ENCODE measurements at places on chromosomes 2 and 18.

GRCh38 chr18:79068341-79068936 is 755 bp upstream of the ATP9B start:
- DNase-seq, result no peak
- H3K27ac ChIP-seq, result peak overlapping the region; percentile 91
- peak overlapping the region; percentile 67 for H3K4me3 ChIP-seq
- no peaks in the 10 kb centered on the region for H3K36me3 ChIP-seq
- peaks cover 2% of the 10 kb centered on the region for H3K27me3 ChIP-seq

GRCh38 chr2:242041816-242042215 is 172.3 kb downstream of the RTP5 start:
- no peak overlapping the region for H3K27ac ChIP-seq
- no peak for DNase-seq
- peaks cover 4% of the 10 kb centered on the region for H3K4me1 ChIP-seq
- H3K4me3 ChIP-seq, result no peak overlapping the region

- H3K4me3 ChIP-seq, result no peak overlapping the region
- no peaks in the 10 kb centered on the region for H3K36me3 ChIP-seq
- H3K4me1 ChIP-seq, result no peaks in the 10 kb centered on the region
- H3K27me3 ChIP-seq, result peaks cover 9% of the 10 kb centered on the region
- H3K27ac ChIP-seq, result no peak overlapping the region
- no peak for DNase-seq
These were observed 48.9 kb downstream of the MEP1B start for GRCh38 chr18:32238635-32239268.

DNA sequence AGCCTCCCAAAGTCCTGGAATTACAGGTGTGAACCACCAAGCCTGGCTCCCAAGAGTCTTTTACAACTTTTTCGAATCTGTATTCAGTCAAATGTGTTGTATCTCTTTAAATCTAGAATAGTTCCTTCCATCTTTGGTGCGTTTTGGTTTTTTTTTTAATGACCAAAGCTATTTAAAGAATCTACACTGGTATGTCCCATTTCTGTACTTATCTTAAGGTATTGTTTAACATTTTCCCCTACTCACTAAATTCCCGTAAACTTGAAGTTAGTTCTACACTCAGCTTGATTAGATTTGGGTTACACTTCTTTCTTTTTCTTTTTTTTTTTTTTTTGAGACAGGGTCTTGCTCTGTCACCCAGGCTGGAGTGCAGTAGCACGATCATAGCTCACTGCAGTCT is 63.8 kb downstream of the TMEM237 start:
- H3K4me1 ChIP-seq, result peaks cover 18% of the 10 kb centered on the region
- H3K27me3 ChIP-seq, result no peaks in the 10 kb centered on the region
- no peaks in the 10 kb centered on the region for H3K36me3 ChIP-seq
- DNase-seq, result no peak
- H3K4me3 ChIP-seq, result no peak overlapping the region

DNA sequence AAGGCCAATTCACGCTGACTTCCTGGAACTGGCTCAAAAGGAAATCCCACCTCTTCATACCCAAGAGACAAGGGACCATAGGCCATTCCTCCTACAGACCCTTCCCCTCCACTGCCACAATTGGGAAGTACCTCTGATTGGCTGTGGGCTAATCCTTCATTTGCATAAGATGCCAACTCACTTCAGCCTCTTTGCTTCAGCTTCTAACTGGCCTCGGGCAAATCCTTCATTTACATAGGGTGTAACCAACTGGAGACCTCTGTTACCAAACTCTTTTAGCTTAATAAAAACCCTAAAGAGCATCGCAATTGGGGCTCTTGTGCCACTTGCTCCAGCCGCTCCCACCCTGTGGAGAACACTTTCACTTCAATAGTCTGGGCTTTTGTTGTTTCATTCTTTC is 38.2 kb downstream of the MC2R start:
- no peaks in the 10 kb centered on the region for H3K4me1 ChIP-seq
- H3K4me3 ChIP-seq, result no peak overlapping the region
- no peaks in the 10 kb centered on the region for H3K36me3 ChIP-seq
- H3K27ac ChIP-seq, result no peak overlapping the region
- DNase-seq, result no peak

DNA sequence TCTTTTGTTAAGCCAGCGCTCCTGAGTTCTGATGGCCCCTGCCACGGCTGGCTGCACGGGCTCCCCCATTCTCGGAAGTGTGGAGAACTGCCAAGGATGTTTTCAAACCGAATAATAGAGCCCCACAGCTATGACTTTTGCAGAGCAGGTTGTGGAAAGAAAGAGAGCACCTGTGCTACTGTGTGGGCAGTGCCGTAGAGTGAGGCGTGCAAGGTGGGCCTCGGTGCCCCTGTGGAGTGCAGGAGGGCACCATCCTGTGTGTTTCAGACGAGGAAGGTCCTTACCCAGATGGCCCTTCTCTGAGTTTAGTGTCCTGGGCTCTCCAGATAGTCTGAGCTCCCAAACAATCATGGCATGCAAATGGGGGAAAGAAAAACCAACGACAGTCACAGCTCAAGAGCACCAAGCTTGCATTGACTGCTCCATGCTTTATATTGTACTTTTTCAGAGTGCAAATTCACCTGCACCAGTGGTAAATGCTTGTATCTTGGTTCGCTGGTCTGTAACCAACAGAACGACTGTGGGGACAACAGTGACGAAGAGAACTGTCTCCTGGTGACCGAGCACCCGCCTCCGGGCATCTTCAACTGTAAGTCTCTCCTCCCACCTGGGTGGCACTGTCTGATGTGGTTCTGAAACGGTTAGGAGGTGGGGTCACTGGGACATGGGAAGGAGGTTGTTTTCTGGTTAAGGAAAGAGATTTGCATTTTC is 219.4 kb downstream of the LDLRAD4 start:
- H3K4me3 ChIP-seq, result no peak overlapping the region
- H3K27ac ChIP-seq, result peak overlapping the region; percentile 79
- peaks cover 72% of the 10 kb centered on the region for H3K4me1 ChIP-seq
- H3K36me3 ChIP-seq, result peaks cover 2% of the 10 kb centered on the region
- no peak for DNase-seq

GRCh38 chr2:219404291-219404910 is 13.8 kb upstream of the DES start:
- H3K4me1 ChIP-seq, result peaks cover 34% of the 10 kb centered on the region
- no peak overlapping the region for H3K4me3 ChIP-seq
- H3K27ac ChIP-seq, result peak overlapping the region; percentile 65
- no peaks in the 10 kb centered on the region for H3K36me3 ChIP-seq
- H3K27me3 ChIP-seq, result no peaks in the 10 kb centered on the region
- no peak for DNase-seq

DNA sequence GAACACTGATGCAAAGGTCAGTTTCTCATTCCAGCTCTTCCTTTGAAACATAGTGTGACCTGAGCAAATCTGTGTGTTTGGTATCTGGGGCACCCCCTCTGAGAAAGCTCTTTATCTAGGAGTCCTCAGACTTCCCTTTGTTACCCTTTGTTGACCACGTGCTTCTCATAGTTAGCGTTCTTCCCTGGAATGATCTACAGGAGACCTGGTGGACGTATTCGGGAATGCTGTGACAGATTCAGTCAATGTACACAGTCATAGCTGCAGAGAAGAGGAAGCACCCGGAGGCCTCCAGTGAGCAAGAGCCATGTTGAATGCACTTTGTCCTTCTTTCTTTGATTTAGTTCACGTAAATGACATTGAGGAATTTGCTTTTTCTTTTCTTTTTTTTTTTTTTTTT is 10.7 kb upstream of the CHMP1B start:
- H3K36me3 ChIP-seq, result no peaks in the 10 kb centered on the region
- no peaks in the 10 kb centered on the region for H3K4me1 ChIP-seq
- no peak for DNase-seq
- H3K27me3 ChIP-seq, result no peaks in the 10 kb centered on the region
- no peak overlapping the region for H3K27ac ChIP-seq

DNA sequence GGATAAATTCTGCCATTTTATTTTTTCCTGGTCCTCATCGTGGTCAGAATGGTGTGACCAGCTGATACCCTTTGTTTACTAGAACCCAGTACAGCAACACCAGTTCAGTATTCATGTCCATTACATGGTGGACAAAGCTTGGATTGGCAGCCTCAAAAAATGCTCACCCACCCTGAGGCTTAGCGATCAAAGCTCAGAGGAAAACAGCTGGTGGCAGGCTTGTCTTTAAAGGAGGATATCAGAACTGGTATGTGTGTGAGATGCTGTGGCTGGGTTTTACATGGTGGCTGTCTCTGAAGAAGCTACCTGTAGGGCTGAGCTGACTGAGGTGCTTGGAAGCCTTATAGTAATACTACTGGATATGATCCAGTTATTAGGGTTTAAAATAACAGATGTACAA is 471.1 kb upstream of the MEX3C start:
- H3K4me3 ChIP-seq, result no peak overlapping the region
- peaks cover 8% of the 10 kb centered on the region for H3K4me1 ChIP-seq
- H3K27ac ChIP-seq, result no peak overlapping the region
- no peak for DNase-seq
- peaks cover 31% of the 10 kb centered on the region for H3K27me3 ChIP-seq
- peaks cover 3% of the 10 kb centered on the region for H3K36me3 ChIP-seq

DNA sequence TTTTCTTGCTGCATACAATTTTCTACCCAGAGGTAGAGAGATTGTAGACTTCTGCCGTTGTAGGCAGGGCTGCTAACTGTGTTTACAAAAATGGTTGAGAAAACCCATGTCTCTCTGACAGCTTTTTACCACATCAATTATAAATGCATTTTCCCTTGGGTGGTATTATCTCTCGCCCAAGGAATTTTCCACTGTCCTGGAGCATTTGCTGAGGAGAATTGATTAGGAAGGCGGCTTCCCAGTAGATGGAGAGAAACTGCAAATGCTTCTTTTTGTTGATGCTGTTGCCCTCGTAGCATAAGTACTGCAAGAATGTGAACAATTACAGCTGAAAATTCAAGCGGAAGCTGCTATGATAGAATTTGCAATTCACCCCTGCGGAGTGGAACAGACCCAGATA is 1007.7 kb upstream of the KLHL29 start:
- H3K27ac ChIP-seq, result no peak overlapping the region
- H3K4me1 ChIP-seq, result no peaks in the 10 kb centered on the region
- DNase-seq, result no peak
- peaks cover 4% of the 10 kb centered on the region for H3K27me3 ChIP-seq
- no peak overlapping the region for H3K4me3 ChIP-seq

GRCh38 chr2:218162814-218163213 is 3.9 kb downstream of the CXCR1 start:
- H3K36me3 ChIP-seq, result peaks cover 2% of the 10 kb centered on the region
- H3K4me1 ChIP-seq, result no peaks in the 10 kb centered on the region
- H3K27ac ChIP-seq, result no peak overlapping the region

DNA sequence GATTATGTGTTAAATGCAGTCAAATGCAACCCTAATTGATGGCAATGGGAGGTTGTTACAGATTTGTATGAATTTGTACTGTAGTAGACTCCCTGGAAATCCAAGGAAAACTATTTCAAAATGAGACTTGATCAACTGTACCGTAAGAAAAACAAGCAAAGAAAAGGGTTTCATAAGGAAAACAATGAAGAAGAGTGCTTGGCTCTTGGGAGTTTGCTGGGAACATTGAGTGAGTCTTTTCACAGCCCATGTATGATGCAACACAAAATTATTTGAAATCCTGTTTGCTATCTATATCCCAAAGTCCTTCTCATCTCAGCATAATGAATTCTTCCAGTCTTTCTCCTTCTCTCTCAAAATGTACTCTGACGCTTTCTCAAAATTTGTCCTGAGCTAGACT is 67.0 kb upstream of the OSR1 start:
- H3K4me3 ChIP-seq, result no peak overlapping the region
- H3K4me1 ChIP-seq, result peaks cover 12% of the 10 kb centered on the region
- no peaks in the 10 kb centered on the region for H3K36me3 ChIP-seq
- H3K27ac ChIP-seq, result peak overlapping the region; percentile 22

DNA sequence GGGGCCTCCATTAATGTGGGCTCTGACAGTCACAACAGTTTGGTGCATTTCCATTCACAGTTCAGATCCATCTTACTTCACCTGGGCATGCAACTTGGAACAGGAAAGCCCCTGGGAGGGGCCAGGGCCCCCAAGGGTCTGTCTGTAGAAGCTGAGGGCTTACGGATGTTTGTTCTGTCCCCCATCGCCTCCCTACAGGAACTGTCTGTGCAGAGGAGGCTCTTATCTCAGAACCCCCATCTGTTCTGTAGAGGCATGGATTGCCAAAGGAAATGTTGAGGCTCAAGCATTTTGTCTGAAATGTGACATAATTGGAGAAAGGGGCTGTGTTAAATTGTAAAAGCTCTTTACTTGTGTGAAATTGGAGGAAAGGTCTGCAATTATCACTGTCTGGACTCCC is 334.3 kb downstream of the CLIP4 start:
- H3K27me3 ChIP-seq, result peaks cover 2% of the 10 kb centered on the region
- H3K36me3 ChIP-seq, result no peaks in the 10 kb centered on the region
- H3K4me3 ChIP-seq, result no peak overlapping the region
- no peaks in the 10 kb centered on the region for H3K4me1 ChIP-seq
- H3K27ac ChIP-seq, result no peak overlapping the region
- no peak for DNase-seq

DNA sequence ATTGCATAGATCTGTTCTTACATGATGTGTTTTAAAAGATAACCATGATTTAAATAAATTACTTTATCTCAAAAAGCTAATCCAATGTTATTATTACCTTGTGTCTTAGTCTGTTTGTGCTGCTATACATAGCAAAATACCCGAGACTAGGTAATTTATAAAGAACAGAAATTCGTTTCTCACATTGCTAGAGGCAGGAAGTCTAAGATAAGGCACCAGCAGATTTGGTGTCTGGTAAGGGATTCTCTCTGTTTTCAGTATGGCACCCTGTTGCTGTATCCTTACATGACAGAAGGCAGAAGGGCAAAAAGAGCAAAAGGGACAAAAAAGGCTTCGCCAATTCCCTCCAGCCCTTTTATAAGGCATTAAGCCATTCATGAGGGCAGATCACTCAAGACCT is 533.9 kb downstream of the PARD3B start:
- no peaks in the 10 kb centered on the region for H3K4me1 ChIP-seq
- H3K27ac ChIP-seq, result no peak overlapping the region
- DNase-seq, result no peak
- H3K4me3 ChIP-seq, result no peak overlapping the region
- no peaks in the 10 kb centered on the region for H3K36me3 ChIP-seq

- no peaks in the 10 kb centered on the region for H3K27me3 ChIP-seq
- H3K27ac ChIP-seq, result no peak overlapping the region
- no peak overlapping the region for H3K4me3 ChIP-seq
- no peak for DNase-seq
These were observed 31.2 kb downstream of the ARHGAP25 start for GRCh38 chr2:68765739-68766375.

GRCh38 chr18:55386545-55386944 is 201.4 kb downstream of the TCF4 start:
- DNase-seq, result no peak
- H3K27ac ChIP-seq, result no peak overlapping the region
- peaks cover 4% of the 10 kb centered on the region for H3K36me3 ChIP-seq
- H3K4me1 ChIP-seq, result no peaks in the 10 kb centered on the region
- H3K4me3 ChIP-seq, result no peak overlapping the region
- no peaks in the 10 kb centered on the region for H3K27me3 ChIP-seq

DNA sequence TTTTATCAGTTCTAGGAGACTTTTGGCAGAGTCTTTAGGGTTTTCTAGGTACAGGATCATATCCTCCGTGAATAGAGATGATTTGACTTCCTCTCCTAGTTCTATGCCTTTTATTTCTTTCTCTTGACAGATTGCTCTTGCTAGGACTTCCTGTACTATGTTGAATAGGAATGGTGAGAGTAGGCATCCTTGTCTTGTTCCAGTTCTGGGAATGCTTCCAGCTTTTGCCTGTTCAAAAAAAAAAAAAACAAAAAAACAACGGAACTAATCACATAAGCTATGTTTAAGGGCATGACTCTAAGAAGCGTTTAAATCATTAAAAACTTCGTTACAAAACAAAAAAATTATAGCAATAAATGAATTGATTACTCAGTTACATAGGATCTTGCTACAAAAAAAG is 145.7 kb downstream of the NUP35 start:
- no peaks in the 10 kb centered on the region for H3K36me3 ChIP-seq
- peaks cover 3% of the 10 kb centered on the region for H3K27me3 ChIP-seq
- no peak overlapping the region for H3K27ac ChIP-seq
- H3K4me3 ChIP-seq, result no peak overlapping the region
- H3K4me1 ChIP-seq, result no peaks in the 10 kb centered on the region
